Mesothelial cell of epicardium (in vitro differentiated cells): ENCODE measurements at places on chromosomes 16 and 17.

DNA sequence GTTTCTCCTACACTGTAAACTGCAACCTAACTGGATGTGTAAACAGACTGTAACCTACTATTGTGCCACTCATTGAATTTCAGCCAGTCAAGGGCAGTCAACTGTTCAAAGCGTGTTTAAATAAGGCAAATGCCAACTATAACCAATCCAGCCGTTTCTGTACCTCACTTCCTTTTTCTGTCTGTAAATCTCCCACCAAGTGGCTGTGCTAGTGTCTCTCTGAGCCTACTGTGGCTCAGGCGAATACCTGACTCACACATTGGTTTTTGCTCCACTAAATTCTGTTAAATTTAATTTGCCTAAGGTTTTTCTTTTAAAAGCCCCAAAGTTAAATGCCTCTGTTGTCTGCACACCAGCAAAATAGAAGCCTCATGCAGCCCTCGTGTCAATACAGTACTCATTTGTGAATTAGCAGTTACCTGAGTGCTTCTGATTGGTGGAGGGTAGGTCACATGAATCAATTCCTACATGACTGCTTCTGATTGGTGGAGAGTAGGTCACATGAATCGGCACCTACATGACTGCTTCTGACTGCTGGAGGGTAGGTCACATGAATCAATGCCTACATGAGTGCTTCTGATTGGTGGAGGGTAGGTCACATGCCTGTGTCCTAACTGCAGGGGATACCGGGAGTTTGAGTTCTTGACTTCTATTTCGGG, 31.1 kb upstream of the CCR7 start:
- no peak for DNase-seq

- no peak for DNase-seq
Observed at GRCh38 chr17:38544175-38544838, 61.4 kb downstream of the SRCIN1 start.

- DNase-seq, result no peak
Observed at GRCh38 chr17:19897903-19898302, 30.2 kb upstream of the ULK2 start.

DNA sequence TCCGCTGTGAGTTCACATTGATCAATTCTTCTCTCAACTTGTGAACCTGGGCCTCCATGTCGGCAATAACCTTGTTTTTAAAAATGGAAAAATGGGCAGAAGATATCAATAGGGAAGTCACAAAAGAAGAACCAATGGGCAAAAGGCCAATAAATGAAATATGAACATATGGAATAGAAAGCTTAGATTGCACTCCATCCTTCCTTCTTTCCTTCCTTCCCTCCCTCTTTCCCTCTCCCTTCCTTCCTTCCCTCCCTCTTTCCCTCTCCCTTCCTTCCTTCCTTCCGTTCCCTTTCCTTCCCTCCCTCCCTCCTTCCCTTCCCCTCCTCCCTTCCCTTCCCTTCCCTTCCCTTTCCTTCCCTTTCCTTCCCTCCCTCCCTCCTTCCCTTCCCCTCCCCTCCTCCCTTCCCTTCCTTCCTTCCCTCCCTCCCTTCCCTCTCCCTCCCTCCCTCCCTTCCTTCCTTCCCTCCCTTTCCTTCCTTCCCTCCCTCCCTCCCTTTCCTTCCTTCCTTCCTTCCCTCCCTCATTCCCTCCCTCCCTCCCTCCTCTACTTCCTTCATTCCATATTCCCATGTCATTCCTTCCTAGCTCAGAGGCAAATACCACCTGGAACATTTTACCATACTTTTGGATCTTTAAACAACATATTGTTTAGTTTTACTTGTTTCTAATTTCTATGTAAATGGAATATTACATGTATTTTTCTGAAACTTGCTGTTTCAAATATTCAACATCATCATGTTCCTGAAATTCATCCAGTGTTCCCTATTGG, 290.7 kb upstream of the AXIN2 start:
- no peak for DNase-seq

GRCh38 chr17:39665642-39666224, 584 bp downstream of the TCAP start:
- no peak for DNase-seq

DNA sequence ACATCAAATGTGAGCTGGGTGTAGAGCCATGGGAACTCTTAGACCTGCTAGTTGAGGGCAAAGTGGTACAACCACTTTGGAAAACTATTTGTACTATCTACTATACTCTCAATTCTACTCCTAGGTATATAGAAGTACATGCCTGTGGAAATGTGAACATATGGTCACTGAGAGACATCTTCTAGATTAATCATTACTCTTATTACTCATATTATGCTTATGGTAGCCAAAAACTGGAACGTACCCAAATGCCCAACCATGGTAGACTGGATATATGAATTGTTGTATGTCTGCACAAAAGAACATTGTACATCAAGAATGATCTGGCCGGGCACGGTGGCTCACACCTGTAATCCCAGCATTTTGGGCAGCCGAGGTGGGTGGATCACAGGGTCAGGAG, 2.7 kb downstream of the WDR45B start:
- DNase-seq, result no peak

GRCh38 chr16:86965840-86966550, 351.2 kb downstream of the C16orf95 start:
- no peak for DNase-seq

DNA sequence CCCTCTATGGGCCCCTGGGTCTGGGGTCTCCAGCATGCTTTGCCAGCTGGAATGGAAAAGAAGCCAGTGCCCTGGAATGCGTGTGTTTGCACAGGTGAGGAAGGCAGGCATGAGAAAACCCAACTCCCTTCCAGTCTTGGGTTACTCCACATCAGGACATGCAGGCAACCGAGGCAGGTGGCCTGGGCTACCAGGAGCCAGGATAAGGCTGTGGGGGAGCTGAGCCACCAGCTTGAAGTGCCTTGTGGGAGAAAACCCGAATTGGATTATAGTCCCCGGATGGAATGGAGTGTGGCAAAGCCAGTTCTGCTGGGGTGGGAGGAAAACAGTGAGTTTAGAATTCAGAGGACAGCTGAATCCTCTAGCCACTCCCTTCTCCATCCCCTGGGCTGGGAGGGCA, 7.2 kb downstream of the SRCIN1 start:
- DNase-seq, result no peak

DNA sequence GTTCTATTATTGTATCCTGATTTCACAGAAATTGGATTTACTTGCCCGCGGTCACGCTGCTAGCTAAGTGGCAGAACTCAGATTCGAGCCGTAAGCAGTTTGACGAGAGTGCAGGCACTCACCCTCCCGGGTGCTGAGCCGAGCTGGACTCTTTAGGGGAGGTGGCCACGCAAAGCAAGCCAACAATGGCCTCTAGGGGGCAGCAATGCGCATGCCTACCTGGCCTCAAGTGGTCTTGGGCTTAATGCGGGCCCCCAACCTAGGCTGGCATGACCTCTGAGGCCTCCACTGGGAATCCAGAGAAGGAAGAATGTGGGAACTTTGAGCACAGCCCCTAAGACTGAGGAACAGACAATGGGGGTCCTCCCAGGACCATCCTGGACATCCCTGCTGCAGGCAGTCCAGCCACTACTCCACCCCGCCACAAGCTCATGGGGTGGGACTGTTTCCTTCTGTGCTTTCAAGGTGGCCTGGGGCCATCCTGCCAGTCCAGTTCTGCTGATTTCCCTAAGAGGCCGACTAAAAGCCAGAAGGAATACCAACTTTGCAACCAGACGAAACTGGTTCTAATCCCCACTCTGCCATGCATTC, 276.5 kb downstream of the XYLT1 start:
- DNase-seq, result no peak

- DNase-seq, result no peak
Observed at GRCh38 chr16:11063448-11064201, 119.3 kb downstream of the CLEC16A start.
